ENCODE measurements at places on chromosomes 12 and 14. TPM values are rescaled to one million over a fixed set of nuclear protein-coding genes. Genes with fewer than 3 reads are reported as not detected.

Gene FOXG1
- total RNA-seq: 1.8 TPM

Gene FOS
- 41.5 TPM for total RNA-seq

Gene MMP14
- total RNA-seq: 819 TPM

Gene FBRSL1
- 38.4 TPM for total RNA-seq

Gene CLEC1A
- 29.3 TPM for total RNA-seq

Gene WNT1
- not detected for total RNA-seq

Gene MYL2
- total RNA-seq: not detected

Gene SRSF5
- total RNA-seq: 241 TPM

Gene TCP11L2
- total RNA-seq: 14.0 TPM

Gene LRRIQ1
- total RNA-seq: 1.1 TPM

Gene SSTR1
- total RNA-seq: 0.21 TPM

Gene TNS2
- total RNA-seq: 112 TPM

Gene PMCH
- not detected for total RNA-seq

Gene MYF6
- 0.31 TPM for total RNA-seq

Gene STX2
- 17.4 TPM for total RNA-seq

Gene ZNF605
- 8.3 TPM for total RNA-seq

Gene DTX1
- 62.8 TPM for total RNA-seq

Gene BRF1
- total RNA-seq: 40.9 TPM

Gene OR6J1
- not detected for total RNA-seq

Gene RBMS2
- total RNA-seq: 122 TPM

Gene ZNF219
- total RNA-seq: 27.0 TPM

Gene KLHL33
- total RNA-seq: 0.08 TPM

Gene CLBA1
- total RNA-seq: 13.5 TPM

Gene SMCO2
- total RNA-seq: 0.46 TPM

Gene ASCL1
- not detected for total RNA-seq

Gene BCL2L14
- total RNA-seq: 0.64 TPM

Gene KRT1
- total RNA-seq: not detected

Gene AMDHD1
- total RNA-seq: not detected

Gene NID2
- total RNA-seq: 80.8 TPM

Gene CCDC38
- not detected for total RNA-seq

Gene GALNT16
- total RNA-seq: 2.8 TPM

Gene KRT75
- total RNA-seq: not detected

Gene ZBTB42
- total RNA-seq: 2.4 TPM

Gene SLC8A3
- 0.13 TPM for total RNA-seq

Gene MARS1
- 183 TPM for total RNA-seq

Gene CYP46A1
- total RNA-seq: 5.2 TPM

Gene EXOC3L4
- total RNA-seq: not detected

Gene SCN8A
- total RNA-seq: 5.0 TPM

Gene INSM2
- total RNA-seq: not detected

Gene SPTSSA
- 22.1 TPM for total RNA-seq

Gene TOX4
- total RNA-seq: 70.8 TPM

Gene HHIPL1
- 15.1 TPM for total RNA-seq

Gene TBK1
- 20.6 TPM for total RNA-seq

Gene ST8SIA1
- 0.77 TPM for total RNA-seq

Gene FAM90A1
- not detected for total RNA-seq

Gene ZC2HC1C
- total RNA-seq: 1.6 TPM

Gene C1R
- total RNA-seq: 1.4 TPM

Gene MVK
- 40.7 TPM for total RNA-seq

Gene CLEC7A
- total RNA-seq: not detected

Gene ART4
- total RNA-seq: 3.5 TPM

Gene CARMIL3
- 1.4 TPM for total RNA-seq

Gene CSRP2
- total RNA-seq: 185 TPM

Gene CCDC175
- not detected for total RNA-seq

Gene HCAR3
- total RNA-seq: not detected

Gene PGF
- total RNA-seq: 6.5 TPM

Measured in endothelial cell (in vitro differentiated cells).